Daoy (cell line): ENCODE measurements at places on chromosomes 4 and X. TPM values are rescaled to one million over a fixed set of nuclear protein-coding genes. Genes with fewer than 3 reads are reported as not detected.

- no peak for DNase-seq
Measured at GRCh38 chr4:107900508-107900907, 30.8 kb upstream of the CYP2U1 start.

The CTAG1B gene
- total RNA-seq = 1.8 TPM in 1 of 2 replicates, not detected in the other

GRCh38 chr4:116702949-116703348 is 382.4 kb downstream of the TRAM1L1 start:
- no peak for DNase-seq

The SH2D1A gene
- total RNA-seq = not detected in 2 replicates

The PRICKLE3 gene
- total RNA-seq = 5.6 and 12.4 TPM in 2 replicates

The MID1 gene
- 25.7 and 33.2 TPM in 2 replicates for total RNA-seq

The MAGEB2 gene
- total RNA-seq = 32.6 and 42.1 TPM in 2 replicates

The GIMD1 gene
- total RNA-seq = not detected in 2 replicates

The MAGEB3 gene
- total RNA-seq = 2.0 and 3.7 TPM in 2 replicates

GRCh38 chrX:150813922-150814321 is 84.5 kb downstream of the CD99L2 start:
- no peak for DNase-seq

- DNase-seq = peak; percentile 28
Measured at GRCh38 chr4:133186845-133187244, 37.8 kb downstream of the PCDH10 start.

The STOX2 gene
- 2.1 and 3.3 TPM in 2 replicates for total RNA-seq

DNA sequence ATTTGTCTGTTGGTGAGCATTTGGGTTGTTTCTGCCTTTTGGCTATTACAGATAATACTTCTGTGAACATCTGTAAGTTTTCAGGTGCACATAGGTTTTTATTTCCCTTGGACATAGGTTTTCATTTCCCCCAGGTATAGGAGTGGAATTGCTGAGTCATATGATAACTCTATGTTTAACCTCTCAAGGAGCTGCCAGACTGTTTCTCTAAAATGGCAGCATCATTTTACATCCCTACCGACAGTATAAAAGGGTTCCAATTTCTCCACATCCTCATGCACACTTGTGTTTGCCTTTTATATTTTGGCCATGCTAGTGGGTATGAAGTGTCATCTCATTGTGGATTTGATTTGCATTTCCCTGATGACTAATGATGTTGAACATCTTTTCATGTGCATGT is 53.5 kb downstream of the TMEM164 start:
- peak; percentile 1 for DNase-seq

- DNase-seq = no peak
Measured at GRCh38 chr4:107156443-107156842, 120.3 kb upstream of the DKK2 start.

GRCh38 chrX:149908727-149909126 is 20.6 kb upstream of the HSFX4 start:
- no peak for DNase-seq

The COQ2 gene
- total RNA-seq = 12.4 and 12.5 TPM in 2 replicates

The XG gene
- not detected in 2 replicates for total RNA-seq

DNA sequence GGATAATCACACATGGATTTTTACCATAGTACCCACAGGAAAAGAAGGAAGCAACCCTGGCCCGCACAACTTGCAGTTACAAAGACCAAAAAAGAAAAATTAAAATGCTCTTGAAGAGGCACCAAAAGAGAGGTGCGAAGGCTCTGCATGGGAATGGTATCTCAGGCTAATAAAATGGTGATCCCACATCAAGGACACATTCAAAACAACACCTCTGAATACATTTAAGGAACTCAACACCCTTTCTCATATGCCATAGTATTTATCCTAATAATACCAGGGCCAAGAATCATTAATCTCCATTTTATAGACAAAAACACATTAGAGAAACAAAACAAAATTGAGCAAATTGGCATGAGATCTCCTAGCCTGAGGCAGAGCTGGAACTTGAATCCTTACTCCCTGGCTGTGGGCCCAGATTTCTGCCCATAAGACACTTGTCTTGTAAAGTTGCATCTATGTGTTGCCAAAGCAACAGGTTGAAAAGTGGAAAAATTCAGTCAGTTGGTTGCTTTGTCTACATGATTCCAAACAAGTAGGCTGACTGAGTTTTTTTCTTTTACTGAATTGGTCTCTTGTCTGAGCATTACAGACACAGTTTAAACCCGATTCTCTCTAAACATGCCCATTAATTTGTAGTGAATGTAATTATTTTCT is 33.5 kb downstream of the GUCY2F start:
- no peak for DNase-seq

DNA sequence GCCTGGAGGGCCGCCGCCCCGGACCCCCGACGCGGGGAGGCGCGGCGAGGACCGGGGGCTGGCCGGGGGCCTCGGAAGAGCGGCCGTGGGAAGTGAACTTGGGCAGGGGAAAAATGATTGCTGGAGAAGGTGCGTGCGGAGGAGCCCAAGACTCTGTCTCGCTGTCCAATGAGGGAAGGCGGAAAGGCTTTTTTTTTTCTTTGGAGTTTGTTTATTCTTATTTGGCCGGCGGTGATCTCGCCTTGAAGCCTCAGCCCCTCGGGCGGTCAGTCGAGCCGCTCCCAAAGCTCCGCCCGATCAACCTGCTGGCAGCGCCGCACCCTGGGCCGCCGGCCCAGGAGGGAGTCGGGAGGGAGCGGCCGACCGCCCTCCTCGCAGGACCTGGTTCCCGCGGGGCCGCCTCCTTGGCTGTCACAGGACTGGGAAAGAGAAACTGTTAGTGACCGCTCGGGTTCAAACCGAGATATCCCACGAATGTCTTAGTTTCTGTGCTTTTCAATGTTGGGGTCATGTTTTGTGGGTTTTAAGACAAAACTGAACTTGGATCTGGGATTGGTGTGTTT is 2.5 kb downstream of the CPEB2 start:
- peak; percentile 74 for DNase-seq

DNA sequence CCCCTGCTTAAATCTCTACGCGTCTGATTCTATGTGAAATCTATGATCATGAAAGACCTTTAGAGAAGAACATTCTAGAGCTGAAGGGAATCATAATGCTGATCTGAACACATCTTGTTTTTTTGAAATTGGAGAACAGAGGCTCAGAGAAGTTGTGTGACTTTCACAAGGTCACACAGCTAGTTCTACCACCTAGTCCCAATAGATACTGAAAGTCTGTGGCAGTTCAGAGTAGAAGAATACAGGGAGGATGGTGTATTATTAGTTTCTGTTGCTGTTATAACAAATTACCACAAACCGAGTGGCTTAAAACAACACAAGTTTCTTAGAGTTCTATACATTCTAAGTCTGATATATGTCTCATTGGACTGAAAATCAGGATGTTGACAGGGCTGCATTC is 14.5 kb downstream of the CYP2U1 start:
- no peak for DNase-seq

DNA sequence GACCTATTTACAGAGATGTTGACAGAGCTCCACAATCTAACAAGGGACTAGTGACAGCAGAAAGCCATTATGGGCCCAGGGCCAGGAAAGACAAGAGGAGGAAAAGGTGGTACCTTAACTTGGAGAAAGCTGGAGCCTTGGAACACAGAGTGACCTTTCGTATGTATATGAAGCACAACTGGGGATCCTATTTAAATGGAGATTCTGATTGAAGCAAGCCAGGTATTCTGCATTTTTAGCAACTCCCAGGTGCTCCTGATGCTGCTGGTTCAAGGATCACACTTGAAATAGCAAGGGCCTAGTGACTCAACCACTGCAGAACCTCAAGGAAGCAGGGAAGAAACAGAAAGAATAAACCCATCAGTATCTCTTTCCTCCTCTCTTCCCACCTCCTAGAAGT is 99.4 kb downstream of the TMEM47 start:
- DNase-seq = no peak

DNA sequence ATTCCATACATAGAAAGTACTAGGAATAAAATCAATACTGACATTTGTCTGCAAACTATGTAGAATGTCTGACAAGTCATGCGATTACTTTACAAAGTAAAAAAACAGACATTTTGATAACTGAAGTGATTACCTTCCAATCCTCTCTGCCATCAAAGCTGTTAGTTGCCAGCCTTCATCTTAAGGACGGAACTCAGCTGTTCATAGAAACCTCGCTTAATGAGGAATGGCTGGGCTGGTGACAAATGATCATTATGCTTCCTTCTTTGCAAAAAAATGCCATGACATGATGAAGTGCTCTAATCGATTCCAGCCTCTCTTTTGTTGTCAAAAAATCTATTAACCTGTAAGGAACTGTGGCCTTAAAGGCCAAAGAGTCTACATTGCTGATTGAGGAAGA is 1214.9 kb upstream of the IGFBP7 start:
- DNase-seq = no peak

The EDNRA gene
- total RNA-seq = 0.11 TPM in 1 of 2 replicates, not detected in the other

GRCh38 chr4:8407316-8407715 is 33.2 kb downstream of the ACOX3 start:
- DNase-seq = no peak

- no peak for DNase-seq
Measured at GRCh38 chrX:3699821-3700381, 13.5 kb downstream of the PRKX start.

- no peak for DNase-seq
Measured at GRCh38 chr4:138406876-138407275, 164.7 kb upstream of the SLC7A11 start.

DNA sequence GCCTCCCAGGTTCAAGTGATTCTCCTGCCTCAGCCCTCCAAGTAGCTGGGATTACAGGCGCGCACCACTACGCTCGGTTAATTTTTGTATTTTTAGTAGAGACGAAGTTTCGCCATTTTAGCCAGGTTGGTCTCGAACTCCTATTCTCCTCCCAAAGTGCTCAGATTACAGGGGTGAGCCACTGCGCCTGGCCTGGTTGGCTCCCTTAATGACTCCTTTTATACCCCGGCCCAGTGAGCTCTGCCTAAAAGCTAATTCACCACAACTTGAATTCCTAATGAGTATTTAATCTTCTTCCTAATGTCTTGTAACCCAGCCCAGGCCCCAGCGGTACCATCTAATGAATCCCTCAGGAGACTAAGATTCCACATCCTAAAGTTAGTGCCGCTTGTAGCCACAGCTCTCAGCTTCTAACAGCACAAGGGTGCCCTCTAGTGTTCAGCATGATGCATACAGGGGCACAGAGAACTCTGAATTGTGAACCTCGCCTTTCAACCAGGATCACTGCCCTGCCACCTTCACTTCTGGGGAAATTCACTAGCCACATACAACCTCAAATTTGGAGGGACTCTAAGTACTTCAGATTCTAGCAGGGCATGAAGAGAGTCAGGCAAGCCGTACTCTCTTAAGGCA is 89.5 kb downstream of the OR13H1 start:
- DNase-seq = peak; percentile 56

DNA sequence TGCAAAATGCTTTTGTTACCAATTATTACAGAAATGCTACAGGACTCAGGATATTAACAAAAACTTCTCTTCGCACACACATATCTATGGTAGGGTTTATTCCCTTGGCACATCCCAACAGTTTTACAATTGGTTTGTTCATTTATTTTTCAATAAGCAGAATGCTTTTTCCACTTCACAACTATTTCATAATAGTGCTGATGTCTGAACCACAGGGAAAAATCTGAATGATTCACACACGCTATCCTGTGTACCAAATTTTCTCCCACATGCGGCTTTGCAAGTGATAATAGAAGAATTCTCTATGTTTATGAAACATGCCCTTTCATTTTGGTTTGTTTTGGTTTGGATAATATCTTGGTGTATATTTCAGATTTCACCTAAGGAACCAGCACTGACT is 725.7 kb upstream of the TENM3 start:
- DNase-seq = peak; percentile 14

DNA sequence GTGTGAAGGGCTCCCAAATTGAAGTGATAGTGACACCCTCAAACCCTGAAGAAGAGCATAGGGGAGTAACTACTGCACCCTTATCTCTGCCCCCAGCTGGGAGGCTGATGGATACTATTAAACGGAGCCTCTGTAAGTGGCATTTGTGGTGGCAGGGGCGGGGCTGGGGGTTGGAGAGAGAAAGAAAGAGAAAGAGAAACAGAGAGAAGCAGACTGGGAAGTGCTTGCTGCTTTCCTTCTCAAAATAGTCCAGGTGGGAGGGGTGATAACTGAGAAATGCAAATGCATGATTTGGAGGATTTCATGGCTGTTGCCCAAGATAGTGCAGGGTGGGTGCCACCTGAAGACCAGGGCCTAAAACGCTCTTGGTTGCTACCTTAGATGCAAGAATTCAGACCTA is 253.5 kb upstream of the GATB start:
- no peak for DNase-seq

The ZAR1 gene
- total RNA-seq = 0.11 TPM in 1 of 2 replicates, not detected in the other

The PF4V1 gene
- total RNA-seq = not detected in 2 replicates

DNA sequence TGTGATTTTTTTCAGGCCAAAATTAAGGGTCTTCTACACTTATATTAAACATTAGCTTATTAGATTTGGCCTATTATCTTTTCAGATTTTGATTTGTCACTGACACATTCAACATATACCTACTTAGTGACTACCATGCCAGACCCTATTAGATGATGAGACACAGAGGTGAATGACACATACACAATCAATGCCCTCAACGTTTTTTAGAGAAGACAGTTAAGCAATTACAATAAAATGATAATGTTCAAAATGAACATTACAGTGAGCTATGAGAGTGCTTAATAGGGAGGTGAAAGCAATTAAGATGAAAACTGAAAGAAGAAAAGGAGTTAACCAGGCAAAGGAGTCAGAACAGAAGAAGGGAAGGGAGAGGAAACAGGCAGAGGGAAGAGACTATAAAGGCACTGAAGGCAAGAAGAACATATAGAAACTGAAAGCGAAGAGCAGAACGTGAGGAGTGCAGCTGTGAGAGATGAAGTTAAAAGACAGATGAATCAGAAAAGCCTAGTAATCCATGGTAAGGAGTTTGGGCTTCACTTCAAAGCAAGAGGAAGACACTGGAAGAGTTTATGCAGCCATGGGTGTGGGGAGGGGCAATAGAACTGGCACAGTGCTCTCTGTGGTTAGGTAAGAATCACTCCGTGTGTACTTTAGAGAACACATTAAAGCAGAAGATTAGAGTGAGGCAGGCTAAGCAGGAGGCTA is 119.0 kb downstream of the REELD1 start:
- peak; percentile 70 for DNase-seq

GRCh38 chrX:37959212-37960021 is 46.9 kb upstream of the SYTL5 start:
- no peak for DNase-seq

DNA sequence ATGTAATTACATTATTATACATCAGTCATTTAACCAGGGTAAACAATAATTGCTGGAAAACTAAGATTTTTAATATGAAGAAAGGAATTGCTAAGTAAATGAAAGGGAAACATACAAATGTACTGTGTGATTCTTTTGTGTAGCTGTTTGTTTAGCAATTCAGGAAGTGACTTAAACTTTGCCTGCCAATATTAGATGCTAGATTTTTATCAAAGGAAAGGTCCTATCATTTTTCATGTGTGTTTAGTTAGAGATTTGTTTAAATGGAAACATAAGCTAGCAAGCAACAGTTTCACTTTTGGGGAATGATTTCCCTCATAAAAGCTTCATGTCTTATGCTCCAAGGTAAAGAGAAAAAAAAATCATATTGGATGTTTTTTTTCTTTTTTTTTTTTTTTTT is 95.1 kb upstream of the LIMCH1 start:
- DNase-seq = no peak

- no peak for DNase-seq
Measured at GRCh38 chr4:141957416-141957815, 321.0 kb downstream of the IL15 start.

The SLIT2 gene
- total RNA-seq = 0.29 and 0.39 TPM in 2 replicates
